ENCODE measurements at places on chromosomes 12 and 14.

DNA sequence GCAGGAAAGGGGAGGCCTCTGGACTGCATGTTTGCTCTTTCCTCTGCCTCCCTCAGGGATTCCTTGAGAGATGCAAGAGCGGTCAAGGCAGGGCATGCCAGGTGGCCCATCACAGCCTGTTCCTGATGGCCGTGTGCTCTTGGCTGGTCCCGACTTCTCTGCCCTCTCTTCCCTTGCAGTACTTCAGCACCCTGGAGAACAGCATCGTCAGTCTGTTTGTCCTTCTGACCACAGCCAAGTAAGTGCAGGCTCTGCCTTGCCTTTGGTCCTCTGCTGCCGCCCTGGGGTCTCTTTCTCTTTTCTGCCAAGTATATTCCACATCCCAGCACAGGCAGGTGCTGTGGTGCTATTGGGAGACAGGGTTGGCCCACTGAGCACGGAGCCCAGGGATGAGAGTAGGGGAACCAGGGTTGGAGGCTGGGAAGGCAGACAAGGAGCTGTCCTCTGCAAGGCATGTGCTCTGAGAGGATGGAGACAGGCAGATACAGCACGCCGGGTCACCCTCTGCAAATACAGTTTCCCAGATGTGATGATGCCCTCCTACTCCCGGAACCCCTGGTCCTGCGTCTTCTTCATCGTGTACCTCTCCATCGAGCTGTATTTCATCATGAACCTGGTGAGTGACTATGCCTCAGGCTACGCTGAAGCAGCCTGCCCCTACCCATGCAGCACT is 51.9 kb downstream of the TPCN1 start:
- no peak for DNase-seq

GRCh38 chr14:66105815-66106214 is 380.4 kb upstream of the CCDC196 start:
- no peak for DNase-seq

GRCh38 chr12:15682826-15683225 is 106.4 kb downstream of the EPS8 start:
- no peak for DNase-seq

DNA sequence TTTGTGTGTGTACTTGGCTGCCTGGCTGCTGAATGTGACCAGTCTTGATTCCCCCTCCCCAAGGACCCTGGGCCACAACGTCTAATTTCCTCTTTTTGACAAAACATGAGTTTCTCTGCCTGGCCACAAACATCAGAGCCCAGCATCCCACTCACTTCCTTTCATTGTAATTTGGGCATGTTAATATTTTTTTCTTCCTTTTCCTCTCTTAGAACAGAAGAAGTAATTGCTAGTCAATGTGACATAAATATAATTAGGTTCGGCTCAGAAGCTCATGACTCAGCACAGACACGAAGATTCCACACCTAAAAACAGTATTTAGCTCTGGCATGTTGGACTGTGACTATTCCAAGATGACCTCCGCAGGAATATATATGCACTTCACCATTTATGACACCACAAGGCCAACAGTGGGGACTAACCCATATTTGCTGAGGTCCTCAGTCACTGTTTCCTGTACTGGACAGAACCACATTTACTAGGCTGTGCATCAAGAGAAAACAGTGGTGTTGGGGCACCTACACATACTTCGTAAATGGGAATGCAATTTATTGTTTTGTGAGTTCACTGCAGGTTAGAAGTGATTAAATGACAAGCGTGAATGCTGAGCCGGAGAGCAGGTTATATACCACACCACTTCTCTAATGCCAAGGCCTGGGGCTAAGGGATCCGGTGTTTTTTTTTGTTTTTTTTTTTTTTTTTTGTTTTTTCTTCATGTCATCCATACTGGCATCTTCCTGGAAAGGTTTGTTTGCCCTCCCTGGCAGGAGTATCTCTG is 4.2 kb downstream of the GSG1 start:
- no peak for DNase-seq

- no peak for DNase-seq
Observed at GRCh38 chr12:90262251-90262650, 553.6 kb upstream of the ATP2B1 start.

Measured in cardiac septum (tissue), 1 donor.